ENCODE measurements at places on chromosomes 3 and 15.
A peak's percentile ranks its signal among the peaks of the same experiment; 100 is the strongest.

DNA sequence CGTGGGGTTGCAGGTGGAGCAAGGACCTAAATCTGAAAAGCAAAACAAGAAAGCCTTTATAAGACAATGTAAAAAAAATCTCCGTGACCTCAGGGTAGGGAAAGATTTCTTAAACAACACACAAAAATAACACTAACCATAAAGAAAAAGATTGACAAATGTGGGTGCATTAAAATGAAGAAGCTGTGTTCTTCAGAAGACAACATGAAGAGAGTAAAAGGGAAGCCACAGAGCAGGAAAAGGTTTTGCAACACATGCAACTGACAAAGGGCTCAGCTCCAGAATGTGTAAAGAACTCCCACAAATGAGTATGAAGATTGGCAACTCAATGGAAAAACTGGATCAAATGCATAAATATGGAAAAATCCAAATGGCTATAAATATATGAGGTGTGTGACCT is 74.2 kb downstream of the MAGEF1 start:
- no peak for DNase-seq

DNA sequence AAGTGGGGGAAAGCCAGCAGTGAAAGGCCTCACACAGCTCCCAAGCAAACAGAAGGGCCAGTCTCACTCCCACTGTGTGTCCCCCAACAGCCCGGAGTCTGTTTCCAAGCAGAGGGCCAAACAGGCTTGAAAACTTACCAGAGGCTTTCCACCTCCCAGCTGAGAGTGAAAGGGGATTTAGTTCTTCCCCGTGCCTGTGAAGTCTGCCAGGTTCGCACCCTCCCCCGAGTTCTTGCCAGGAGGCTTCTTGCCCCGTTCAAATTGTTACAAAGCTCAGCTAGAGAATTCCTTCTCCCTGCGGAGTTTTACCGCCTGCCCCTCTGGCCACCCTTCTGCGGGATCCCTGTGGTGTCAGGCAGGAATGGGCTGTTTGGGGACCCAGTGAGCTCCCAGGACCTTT is 68.0 kb upstream of the WNT7A start:
- DNase-seq = no peak

DNA sequence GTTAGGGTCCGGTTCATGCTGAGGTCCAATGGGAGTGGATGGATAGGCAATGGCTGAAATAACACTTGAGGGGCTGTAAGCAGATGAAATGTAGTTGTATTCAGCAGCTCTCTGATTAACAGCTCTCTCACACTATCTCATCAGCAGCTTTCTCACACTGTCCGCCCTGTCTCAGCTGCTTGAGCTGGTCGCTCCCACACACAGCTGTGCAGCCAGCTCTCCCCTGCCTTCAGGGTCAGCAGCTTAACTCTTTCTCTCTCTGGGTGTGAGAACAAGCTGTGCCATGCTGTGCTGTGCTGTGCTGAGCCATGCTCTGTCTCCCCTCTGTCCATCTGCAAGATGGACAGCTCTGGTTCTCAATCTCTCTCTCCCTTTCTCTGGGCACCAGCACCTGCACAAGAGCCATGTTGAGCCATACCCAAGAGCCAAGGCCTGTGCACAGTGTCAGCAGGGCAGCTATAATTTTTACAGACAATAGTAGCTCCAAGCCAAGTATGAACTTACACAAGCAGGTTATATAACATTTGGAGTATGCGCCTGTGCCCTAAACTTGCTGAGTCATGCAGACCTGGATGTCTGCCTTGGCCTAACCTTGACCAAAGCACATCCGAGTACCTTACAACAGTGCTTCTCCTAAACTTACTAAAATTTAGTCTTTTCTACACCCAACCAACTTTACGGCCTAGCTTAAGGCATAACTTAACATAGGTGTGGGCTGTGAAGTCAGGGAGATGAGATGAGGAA is 291.3 kb upstream of the TRIM42 start:
- DNase-seq = no peak

- DNase-seq = peak; percentile 2
Measured at GRCh38 chr3:158205994-158206393, 96.1 kb downstream of the RSRC1 start.

GRCh38 chr3:25885544-25885943 is 95.7 kb downstream of the OXSM start:
- peak; percentile 50 for DNase-seq

DNA sequence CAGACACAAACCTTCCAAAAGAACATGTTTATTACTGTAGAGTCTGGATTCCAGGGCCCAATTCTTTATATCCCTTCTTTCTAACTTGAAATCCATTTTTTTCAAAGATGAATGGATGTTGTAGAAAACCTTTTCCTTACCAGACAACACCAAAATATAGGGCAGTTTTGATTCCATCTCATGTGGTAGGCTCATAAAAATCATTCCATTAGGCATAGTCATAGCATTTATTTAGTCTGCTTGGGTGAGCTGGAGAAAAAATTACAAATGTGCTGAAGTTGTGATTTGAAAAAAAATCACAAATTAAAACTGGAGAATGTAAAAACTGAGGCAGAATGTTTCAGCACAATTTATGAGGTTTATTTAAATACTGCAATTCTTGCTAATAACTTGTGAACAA is 199.3 kb upstream of the TBC1D5 start:
- peak; percentile 58 for DNase-seq

GRCh38 chr3:122880173-122880572 is 85.3 kb downstream of the SLC49A4 start:
- DNase-seq = no peak

- no peak for DNase-seq
Measured at GRCh38 chr15:33629647-33630046, 318.9 kb downstream of the RYR3 start.

DNA sequence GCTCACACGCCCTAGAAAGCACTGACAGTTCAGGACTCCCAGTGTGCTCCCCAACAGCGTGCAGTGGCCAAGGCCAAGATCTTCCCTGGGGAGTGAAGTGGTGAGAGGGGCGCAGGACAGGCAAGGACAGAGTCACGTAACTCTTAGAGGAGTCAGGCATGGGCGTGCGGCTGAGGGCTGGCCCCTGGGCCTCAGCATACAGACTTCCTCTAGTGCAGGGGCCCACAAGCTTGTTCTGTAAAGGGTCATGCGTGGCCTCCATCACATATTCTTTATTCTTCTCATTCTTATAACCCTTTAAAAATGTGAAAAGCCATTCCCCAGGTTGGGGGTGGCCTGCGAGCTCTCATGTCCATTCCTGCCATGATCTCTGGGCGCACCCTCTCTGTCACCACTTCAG is 25.2 kb downstream of the TMEM43 start:
- no peak for DNase-seq

DNA sequence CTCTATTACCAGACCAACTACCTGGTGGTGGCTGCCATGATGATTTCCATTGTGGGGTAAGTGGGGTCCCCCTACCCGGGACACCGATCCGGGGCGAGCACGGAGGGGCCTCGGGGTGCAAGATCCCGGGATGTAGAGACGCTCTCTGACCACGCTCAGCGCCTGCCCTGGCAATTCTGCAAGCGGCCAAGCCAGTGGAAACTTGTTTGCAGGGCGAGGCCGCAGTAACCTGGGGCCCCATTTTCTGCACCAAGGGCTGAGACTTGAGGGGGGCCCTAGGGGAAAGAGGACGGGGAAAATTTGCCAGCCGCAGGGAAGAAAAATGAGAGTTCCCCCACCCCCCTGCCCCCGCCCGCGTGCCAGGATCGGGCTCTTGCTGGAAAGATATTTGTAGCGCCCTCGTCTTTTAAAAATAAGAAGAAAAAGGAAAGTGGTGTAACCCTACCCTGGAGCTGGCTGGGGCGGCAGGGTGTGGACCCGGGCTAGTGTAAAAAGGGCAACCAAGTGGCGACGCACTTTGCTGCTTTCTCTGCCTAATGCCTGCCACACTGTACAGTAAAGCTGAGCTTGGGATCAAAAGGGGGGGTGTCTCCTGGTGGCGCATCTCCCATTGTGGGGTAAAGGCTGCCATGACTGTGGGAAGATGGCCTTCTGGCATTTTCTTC is 563 bp downstream of the ARL6IP5 start:
- peak; percentile 12 for DNase-seq

DNA sequence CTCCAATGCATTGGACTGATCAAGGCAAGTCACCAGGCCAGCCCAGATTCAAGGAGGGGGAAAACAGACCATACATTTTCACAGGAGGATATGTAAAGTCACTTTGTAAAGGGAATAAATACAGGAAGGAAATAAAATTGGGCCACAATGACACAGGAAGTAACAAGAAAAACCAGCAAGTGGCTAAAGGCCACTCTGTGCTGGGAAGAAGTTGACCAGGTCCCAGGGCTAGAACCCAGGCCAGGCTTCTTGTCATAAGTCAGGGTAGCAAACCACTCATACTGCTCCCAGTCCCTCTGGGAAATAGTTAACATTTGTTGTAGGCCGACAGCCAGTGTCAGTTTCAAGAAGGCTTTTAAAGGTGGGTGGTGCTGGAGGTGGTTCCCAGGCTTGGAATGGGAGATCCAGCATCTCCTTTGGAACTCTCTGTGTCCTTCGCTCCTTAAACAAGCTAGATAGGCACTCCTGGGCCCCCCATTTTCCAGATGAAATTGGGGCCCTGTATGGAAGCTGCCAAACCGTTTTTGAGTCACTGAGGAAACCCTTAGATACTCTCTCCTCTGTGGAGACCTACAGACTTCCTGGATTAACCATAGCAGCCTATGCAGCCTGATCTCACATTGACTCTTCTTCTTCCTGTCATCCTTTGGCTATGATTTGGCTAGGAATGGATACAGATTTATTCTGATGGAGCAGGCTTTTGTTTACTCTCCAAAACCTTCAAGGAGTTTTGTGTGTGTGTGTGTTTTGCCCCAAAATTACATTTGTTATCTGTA is 14.7 kb upstream of the EDC3 start:
- DNase-seq = no peak

DNA sequence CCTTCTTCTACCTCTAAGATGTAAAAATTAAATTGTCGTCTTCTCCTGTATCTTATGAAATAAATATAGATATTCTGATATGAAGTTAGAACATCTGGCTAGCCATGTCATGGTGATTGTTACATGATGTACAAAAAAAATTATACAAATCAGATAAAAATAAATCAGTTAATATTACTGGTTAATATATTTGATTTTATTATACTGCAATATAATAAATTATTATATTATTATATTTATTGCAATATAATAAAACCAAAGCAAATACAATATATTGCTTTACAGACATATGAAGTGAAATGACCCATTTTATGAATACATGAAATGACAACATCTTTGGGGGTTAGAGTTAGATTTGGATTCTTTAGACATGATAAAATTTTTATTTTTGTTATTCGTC is 72.3 kb upstream of the NAALADL2 start:
- DNase-seq = no peak

DNA sequence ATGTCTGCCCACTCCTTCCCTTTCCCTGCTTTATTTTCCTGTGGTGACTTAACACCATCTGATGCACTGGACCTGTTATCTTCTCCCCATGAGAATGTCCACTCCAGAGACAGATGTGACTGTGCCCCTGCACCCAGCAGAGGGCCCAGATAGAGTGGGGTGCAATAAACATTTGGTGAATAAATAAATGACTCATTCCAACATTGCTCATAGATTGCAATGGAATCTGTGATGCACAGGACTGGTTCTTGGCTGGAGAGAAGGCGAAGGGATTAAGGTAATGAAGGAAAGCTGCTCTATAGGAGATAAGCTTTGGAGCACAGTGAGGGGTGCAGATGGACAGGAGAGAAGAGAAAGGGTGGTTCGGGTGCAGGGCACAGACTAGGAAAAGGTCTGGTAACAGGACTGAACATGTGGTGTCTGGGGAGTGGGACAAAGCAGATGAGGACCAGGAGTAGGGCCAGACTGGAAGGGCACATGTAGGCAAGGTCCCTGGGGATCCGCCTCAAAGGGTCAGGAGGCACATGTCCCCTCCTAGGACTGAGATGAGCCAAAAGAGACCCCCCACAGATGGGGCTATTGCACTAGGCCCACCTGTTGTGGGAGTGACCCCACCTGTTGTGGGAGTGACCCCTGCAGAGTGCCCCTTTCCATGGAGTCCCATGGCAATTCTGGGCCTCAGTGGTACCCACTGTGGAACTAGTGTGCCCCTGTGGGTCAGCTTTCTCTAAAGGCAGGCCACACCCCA is 17.5 kb upstream of the POC1A start:
- peak; percentile 62 for DNase-seq

DNA sequence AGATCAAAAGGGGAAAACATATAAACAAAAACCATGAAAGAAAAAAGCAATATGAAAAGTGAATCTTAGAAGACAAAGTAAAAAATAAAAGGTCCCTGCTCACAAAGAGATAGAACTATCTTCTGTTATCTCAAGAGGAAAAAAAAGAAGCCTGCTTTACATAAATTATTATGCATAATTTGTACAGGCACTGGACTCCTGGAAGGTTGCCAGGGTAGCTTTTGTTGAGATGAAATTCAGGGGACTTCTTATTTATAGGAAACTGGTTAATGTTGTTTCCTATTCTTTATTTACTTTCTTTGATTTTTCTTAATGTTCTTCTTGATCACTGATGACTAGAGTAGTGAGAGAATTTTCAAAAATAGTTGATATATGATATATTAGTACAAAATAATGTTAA is 66.9 kb downstream of the PPM1L start:
- no peak for DNase-seq

- peak; percentile 51 for DNase-seq
Measured at GRCh38 chr15:99564221-99565048, 1.3 kb upstream of the MEF2A start.

GRCh38 chr3:13189639-13190377 is 116.6 kb upstream of the IQSEC1 start:
- DNase-seq = peak; percentile 66

- DNase-seq = no peak
Measured at GRCh38 chr15:99098991-99099390, 5.9 kb upstream of the SYNM start.

DNA sequence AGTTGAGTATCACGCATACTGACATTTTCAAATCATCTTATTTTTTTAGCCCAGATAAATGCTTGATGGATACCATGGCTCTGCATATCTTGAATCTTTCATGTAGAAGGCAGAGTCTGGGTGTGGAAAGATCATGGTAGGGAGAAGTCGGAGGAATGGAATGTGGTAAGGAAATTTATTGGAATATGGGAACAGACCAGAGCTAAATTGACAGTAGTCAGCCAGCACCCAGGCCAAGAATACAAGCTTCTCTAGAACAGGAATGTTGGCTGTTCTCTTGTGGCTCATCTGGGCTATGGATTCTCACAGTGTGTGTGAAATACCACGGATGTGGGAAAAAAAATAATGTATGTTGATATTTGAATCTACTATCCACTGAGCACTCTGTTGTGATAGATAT is 305.7 kb upstream of the COL8A1 start:
- peak; percentile 25 for DNase-seq

DNA sequence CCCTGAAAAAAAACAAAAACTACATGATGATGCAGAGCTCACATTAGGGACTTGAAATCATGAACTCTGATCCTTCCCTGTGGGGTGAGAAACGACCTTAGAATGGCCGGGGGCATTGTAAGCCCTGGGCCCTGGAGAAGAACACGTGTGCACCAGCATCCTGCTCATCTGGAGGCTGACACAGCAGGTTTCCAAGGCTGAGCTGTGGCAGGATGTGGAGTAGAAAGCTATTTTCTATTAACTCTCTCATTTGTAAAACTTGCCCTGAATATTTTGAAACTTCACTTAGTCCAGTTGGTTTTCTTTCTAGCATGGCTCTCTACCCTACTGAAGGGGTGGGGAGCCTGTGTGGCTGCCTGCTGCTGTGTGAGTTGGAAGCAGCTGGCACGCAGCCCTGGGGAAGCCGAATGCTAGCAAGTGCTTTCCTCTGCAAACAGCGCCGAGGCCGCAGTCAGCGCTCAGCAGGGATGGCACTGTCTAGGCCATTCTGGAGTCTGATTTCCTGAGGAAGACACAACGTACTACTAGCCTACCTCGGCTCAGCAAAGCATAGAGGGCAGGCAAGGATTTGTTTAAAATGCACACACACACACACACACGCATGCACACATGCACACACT is 58.0 kb downstream of the GABRG3 start:
- no peak for DNase-seq

Data from M059J (cell line).